ENCODE measurements at places on chromosomes 6 and 20. TPM values are rescaled to one million over a fixed set of nuclear protein-coding genes. Genes with fewer than 3 reads are reported as not detected.

DNA sequence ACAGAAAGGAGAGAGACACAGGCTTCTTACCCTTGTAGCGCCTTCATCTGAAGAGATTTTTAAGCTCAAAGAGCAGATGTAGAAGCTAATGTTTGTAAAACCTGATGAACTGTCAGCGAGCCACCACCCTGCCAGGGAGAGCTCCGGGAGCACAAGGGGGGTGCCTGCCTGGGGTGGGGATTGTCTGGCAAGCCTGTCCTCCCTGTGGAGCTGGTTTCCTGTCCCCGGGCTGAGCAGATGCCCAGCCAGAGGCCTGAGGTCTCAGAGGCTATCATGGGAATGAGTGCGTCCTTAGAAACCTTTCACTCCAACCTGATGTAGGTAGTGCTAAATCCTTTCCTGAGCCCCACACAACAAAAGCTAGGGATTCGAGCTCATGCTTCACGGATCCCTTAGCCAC, 41.9 kb upstream of the NR2E1 start:
- no peak overlapping the region for H3K4me3 ChIP-seq
- H3K27me3 ChIP-seq, result no peaks in the 10 kb centered on the region
- H3K36me3 ChIP-seq, result no peaks in the 10 kb centered on the region

DNA sequence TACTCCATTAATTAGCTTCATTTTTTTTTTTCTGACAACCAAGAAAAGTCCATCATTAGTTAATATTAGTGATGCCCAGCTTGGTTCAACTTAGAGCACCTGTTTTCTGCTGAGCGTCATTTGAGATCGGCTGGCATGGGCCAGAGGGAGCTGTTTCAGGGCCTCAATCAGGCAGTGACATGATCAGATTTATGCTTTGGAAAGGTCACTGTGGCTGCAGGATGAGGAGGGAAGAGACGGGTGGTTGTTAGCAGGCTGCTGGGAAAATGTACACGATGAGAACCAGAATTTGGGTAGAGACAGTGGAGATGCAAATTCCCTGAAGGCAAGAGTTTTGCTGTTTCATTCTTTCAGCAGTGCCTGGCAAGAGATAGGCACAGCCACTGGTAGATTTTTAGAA, 4.4 kb upstream of the STX16 start:
- peaks cover 26% of the 10 kb centered on the region for H3K4me1 ChIP-seq
- H3K36me3 ChIP-seq, result no peaks in the 10 kb centered on the region
- DNase-seq, result no peak
- no peaks in the 10 kb centered on the region for H3K27me3 ChIP-seq

GRCh38 chr6:169489563-169490245, 212.1 kb downstream of the WDR27 start:
- H3K27ac ChIP-seq, result peak overlapping the region; percentile 70
- no peaks in the 10 kb centered on the region for H3K4me1 ChIP-seq
- no peaks in the 10 kb centered on the region for H3K27me3 ChIP-seq
- H3K4me3 ChIP-seq, result no peak overlapping the region
- no peaks in the 10 kb centered on the region for H3K36me3 ChIP-seq
- no peak for DNase-seq

GRCh38 chr6:71509191-71510005, 220.8 kb downstream of the OGFRL1 start:
- no peak for DNase-seq
- H3K36me3 ChIP-seq, result no peaks in the 10 kb centered on the region
- H3K4me3 ChIP-seq, result no peak overlapping the region
- no peaks in the 10 kb centered on the region for H3K27me3 ChIP-seq
- H3K27ac ChIP-seq, result no peak overlapping the region
- H3K4me1 ChIP-seq, result peaks cover 14% of the 10 kb centered on the region

DNA sequence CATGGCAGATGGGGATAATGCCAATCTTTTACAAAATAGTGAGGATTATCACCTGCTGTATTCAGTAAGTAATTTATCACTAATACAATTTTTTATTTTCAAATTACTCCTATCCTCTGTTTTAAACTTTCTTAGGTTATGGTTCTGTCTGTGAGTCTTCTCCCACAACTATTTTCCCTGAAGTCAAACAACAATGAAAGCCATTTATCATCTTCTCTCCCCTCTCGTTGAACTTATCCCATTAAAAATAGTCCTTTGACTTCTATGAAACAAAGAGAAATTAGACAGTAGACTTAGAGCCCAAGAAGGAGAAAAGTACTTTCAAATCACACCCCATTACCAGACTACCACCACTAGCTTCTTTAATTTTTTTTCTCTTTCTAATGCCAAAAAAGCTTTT, 147.7 kb downstream of the SIM1 start:
- DNase-seq, result no peak
- H3K4me1 ChIP-seq, result no peaks in the 10 kb centered on the region
- no peaks in the 10 kb centered on the region for H3K36me3 ChIP-seq
- H3K27ac ChIP-seq, result no peak overlapping the region
- H3K27me3 ChIP-seq, result no peaks in the 10 kb centered on the region

- no peak overlapping the region for H3K27ac ChIP-seq
- H3K36me3 ChIP-seq, result no peaks in the 10 kb centered on the region
- no peak for DNase-seq
- H3K4me3 ChIP-seq, result no peak overlapping the region
These were observed 536.7 kb upstream of the MMS22L start for GRCh38 chr6:97819710-97820109.

Gene RIPPLY2
- 0.21 TPM for total RNA-seq

Gene DACT2
- total RNA-seq, result 0.30 TPM

Gene MROH8
- 2.1 TPM for total RNA-seq

Gene PACRG
- total RNA-seq, result 1.5 TPM

Gene ZC2HC1B
- 1.2 TPM for total RNA-seq
